ENCODE measurements at places on chromosomes 5 and 9.
A peak's percentile ranks its signal among the peaks of the same experiment; 100 is the strongest.

DNA sequence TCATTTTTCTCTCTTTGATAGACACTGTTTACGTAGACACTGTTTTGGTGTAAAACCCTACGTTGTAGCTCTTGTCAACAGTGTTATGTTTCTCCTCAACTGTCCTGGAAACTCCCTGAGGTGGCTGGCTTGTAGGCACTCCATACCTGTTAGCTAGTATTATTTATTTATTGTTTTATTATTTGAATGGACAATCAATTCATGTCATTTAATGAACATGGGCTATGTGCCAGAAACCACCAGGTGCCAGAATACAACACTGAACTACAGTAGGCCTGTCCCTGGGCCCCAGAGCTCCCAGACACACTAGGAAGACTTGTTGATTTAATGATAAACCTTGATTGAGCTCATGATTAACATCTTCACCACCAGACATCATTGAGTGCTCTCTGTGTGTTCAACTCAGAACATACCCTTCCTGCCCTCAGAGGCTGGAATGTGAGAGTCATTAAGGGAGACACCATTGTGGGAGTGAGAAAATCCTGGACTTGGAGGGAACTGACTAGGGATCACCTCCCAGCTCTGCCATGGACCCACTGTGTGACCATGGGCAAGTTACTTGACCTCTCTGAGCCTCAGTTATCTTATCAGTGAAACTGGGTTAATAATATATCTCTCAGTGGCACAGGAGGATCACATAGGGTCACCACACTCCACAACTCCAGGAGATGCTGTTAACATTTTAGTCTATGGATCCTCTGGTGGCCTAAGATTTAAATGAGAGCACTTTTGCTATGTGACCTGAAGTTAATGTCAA, 19.2 kb downstream of the IRF1 start:
- no peak for DNase-seq

DNA sequence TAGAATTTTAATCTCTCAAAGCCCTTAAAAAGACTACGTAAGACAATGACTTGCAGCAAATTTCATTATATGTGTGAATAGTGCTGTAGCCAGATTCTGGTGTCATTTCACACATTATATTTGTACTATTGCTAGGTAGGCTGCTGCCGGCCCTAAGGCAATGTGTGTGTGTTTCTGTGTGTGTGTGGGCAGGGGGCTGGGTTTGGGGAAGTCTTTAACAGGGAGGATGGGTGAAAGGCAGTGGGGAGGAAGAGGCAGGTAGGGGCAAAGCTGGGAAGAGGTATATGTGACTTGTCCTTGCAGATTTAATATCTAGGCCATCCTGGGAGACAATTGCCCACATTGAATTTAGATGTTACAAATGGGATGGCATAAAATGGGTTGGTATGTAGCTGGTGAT, 130.8 kb downstream of the MACIR start:
- DNase-seq: no peak

DNA sequence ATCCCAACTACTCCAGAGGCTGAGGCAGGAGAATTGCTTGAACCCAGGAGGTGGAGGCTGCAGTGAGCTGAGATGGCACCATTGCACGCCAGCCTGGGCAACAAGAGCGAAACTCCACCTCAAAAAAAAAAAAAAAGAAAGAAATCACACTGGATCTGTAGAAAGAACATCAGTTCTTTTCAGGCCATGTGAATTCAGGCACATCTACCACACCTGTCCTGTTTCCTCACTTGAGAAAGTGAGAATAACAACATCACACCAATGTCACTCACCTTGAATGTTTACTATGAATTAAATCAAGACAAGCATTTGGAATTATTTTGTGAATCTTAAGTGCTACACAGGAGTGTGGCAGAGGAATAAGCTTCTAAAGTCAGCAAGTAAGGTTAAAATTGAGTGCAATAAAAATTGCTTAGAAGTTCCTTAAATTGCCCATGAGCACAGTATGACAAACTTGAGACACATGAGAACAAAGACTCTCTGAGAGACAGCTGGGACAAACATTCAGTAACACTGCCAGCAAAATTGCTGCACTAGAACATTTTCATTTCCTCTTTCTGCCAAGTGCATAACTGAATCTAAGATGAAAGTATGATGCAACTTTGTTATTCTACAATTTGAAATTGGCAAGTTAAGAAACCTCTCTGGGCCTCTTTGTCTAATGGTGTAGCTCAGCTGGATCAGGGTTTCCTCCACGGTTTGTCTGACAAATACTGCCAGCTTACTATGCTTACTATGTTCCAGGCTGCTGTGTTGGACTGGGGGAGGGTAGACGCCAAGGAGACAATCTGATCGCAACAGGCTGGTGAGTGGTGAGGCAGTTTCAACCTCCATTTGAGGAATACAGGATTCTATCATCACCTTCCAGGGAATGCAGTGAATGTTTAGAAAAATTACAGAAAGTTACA, 1.9 kb upstream of the RIC1 start:
- peak; percentile 94 for DNase-seq

- DNase-seq: no peak
Observed at GRCh38 chr9:70020217-70020616, 23.4 kb upstream of the MAMDC2 start.

DNA sequence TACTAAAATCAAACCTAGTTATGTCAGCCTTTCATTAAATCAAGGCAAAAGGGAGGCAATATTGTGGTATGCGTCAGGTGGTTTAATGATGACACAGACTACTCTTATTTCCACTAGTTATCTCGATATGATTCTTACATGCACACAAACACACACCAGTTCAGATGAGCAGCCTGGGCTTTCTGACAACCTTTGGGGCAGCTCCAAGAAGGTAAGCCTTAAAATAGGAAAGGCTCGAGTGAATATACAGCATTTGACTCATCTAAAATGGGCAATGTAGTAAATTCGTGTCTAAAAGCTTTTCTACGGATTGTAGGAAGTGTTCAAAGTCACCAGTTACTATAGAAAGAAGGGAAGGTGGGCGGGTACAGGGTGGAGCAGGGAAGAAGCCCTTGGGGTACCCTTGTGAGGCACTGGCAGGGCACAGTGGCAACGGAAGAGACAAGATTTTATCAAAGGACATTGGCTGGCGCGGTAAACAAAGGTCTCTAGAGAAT, 1.9 kb downstream of the ANKH start:
- DNase-seq: peak; percentile 35

DNA sequence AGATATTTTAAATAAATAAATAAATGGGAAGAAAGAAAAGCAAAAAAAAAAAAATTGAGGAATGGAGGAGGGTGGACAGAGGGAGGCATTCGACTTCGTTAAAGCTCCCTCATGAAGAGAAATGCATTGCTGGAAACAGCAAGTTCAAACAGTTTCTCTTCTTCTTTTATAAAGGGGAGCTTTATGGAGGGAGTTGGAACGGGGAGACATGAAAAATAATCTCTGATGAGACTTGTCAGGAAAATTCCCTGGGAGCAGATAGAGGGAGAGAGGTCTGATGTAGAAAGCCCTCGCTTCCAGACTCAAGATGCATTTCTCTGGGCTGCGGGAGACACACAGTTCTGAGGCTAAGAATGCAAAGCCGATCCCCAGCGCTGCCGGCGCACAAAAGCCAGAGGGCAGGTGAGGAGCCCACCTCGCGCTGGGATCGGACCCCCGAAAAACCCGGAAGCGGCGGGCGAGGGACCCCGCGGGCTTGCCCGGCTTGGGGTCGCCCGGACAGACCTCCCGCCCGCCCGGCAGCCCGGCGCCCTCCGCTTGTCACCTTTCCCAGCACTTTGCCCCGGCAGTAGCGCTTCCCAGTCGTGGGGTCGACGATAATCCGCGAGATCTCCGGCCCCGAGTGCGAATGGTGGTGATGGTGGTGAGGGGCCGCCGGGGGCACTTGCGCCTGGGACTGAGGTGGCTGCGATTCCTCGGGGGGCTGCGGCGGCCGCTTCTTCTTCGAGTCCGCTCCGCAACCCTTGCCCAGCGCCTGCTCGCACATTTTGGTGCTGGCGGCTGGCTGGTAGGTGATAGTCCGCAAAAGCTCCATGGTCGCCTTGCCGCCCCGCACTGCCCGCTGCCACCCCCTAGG, 512 bp downstream of the PLK2 start:
- peak; percentile 36 for DNase-seq

DNA sequence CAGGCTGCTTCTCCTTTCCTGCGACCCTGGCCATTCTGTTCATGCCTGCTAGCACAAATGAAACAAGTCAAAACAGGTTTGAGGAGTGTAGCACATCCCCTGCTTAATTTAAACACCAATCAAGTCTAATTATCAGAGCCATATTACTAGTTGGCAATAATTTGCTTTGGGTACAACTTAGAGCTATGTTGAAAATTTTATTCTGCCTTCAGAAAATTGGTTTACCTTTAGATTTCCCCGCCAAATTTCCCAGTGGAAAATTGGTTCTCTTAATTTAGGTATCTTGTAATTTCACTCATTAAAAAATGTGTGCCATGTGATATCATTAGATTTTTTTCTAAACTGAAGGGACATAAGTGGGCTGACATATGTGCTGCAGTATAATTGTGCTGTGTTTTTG, 265.8 kb downstream of the MAST4 start:
- no peak for DNase-seq

DNA sequence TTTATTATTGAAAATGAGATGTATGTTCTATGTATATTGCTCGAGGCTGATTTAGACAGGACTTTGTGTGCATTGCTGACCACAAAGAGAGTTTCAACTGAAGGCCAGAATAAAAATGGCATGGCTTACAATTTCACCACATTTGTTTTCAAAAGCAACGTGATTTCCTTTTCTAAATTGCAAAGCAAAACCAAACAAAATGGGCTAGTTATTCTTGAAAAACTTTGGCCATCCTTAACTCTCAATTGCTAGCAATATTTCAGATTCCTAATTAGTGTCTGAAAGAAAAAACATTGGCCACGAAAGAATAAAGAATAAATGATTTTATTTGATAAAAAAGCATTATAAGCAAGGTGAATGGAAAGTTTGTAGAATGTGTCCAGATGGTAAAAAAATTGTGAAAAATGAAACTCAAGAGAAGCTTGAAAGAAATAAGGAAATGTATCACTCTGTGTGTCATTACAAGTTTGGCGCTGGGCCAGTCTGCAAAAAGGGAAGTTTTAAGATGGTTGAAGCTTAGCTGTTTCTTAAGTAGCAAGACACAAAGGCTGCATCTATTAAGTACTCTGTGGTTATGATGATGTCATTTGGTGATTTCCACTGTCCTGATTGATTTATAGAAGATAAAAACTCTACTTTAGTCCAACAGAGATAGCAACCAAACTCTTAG, 89.2 kb upstream of the PRLR start:
- DNase-seq: peak; percentile 90

DNA sequence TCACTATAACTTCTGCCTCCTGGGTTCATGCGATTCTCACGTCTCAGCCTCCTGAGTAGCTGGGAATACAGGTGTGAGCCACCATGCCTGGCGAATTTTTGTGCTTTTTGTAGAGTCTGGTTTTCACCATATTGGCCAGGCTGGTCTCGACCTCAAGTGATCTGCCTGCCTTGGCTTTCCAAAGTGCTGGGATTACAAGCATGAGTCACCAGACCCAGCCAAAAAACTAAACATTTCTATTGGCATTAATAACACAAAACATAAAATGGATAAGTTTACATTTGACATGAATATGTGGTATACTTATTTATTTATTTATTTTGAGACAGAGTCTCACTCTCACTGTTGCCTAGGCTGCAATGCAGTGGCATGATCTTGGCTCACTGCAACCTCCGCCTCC, 13.6 kb upstream of the REEP5 start:
- DNase-seq: no peak

GRCh38 chr9:110797611-110798010, 129.0 kb downstream of the MUSK start:
- DNase-seq: no peak

DNA sequence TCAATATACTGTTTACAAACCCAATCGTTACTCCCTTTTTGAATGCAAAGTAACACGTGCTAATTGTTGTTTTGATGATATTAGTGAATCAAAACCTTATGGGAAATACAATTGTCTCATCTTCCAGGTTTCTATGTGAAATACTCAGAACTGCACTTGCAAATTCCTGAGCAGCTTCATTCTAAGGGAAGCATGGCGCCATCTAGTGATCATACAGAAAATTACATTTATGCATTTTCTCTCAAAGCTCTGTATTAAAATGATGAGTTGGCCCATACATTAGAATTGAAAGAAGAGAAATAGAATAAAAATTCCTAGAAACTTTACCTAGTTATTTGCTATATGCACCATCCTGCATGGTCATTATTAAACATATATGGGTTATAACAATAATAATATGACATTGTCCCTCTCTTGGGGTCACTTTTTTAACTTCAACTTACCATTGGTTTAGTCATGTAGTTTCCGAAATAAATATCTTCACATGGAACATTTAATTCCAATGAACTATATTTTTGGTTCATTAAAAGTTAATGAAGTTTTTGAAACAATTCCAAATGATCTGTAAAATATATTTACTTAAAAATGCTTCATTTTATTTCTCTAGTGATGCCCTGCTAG, 220.0 kb downstream of the PDE4D start:
- DNase-seq: peak; percentile 77

DNA sequence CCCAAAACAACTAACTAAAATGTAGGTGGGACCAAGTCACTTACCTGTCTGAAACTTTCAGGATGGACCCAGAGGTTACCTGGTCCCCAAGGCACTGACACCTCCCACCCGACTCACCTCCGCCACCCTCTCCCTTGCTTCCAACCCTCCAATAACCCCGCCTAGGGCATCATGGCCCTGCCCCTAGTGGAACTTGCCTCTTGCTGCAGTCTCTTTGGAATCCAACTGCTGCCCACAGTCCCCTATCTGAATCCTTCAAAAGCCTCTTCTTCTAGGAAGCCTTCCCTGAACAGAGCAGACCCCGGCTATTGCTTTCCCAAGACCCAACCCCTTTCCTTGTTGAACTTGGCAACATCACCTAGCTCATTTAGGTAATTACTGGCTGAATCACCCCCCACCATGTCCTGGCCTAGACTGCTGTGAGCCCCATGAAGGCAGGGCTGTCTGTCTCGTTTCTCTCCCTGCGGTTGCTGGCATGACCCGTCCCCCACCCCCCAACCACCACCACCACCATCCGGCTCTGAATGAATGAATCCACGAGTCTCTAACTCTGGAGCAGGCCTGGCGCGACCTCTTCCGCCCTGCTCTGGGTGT, 9.4 kb downstream of the CRB2 start:
- peak; percentile 67 for DNase-seq

DNA sequence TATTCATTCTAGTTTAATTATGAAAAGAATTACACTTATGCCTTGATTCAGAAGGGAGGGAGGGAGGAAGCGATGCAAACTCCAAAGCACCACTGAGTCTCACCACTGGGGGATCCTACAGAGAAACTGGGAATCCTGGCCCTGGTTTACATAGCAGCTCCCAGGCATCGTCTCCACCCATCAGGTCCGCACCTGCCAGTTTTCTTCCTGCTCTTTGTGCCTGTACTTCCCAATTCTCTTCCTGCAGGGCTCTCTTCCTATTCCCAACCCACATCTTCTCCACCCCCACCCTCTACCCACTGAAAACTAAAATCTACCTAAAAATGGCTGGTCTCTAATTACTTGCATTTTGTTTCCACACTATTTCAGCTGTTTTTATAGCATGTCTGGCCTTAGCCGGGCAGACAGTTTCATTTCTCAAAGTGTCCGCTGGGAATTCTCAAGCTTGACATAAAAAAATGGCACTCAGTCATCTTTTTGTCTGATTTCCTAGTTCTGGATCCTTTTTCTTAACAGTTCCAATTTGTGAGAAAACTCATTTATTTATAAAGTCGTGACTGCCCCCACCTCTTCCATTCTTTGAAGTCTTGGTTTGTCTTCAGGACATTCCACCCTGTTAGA, 1.6 kb upstream of the TNIP1 start:
- peak; percentile 50 for DNase-seq

All from hematopoietic multipotent progenitor cell treated with erythropoietin and hydrocortisone succinate and interleukin-3 and kit ligand, for 4 days (in vitro differentiated cells).